ENCODE measurements at places on chromosomes 13 and 19. TPM values are rescaled to one million over a fixed set of nuclear protein-coding genes. Genes with fewer than 3 reads are reported as not detected.

The MCF2L gene
- total RNA-seq: 13.7 TPM

The PPP1R37 gene
- total RNA-seq: 14.3 TPM

The FFAR2 gene
- not detected for total RNA-seq

- DNase-seq: no peak
These were observed 18.6 kb upstream of the LAIR1 start for GRCh38 chr19:54383330-54383729.

DNA sequence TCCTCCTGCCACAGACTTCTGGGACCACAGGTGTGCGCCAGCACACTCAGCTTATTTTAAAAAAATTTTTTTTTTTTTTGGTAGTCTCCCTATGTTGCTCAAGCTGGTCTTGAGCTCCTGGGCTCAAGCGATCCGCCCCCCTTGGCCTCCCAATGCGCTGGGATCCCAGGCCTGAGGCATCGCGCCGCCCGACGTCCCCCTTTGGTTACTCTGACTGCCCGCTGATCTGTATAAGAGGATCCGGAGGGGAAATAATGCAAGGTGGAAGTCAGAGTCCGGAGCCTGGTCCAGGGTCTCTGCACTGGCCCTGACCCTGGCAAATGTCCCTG is 486 bp upstream of the ZNF805 start:
- no peak for DNase-seq

DNA sequence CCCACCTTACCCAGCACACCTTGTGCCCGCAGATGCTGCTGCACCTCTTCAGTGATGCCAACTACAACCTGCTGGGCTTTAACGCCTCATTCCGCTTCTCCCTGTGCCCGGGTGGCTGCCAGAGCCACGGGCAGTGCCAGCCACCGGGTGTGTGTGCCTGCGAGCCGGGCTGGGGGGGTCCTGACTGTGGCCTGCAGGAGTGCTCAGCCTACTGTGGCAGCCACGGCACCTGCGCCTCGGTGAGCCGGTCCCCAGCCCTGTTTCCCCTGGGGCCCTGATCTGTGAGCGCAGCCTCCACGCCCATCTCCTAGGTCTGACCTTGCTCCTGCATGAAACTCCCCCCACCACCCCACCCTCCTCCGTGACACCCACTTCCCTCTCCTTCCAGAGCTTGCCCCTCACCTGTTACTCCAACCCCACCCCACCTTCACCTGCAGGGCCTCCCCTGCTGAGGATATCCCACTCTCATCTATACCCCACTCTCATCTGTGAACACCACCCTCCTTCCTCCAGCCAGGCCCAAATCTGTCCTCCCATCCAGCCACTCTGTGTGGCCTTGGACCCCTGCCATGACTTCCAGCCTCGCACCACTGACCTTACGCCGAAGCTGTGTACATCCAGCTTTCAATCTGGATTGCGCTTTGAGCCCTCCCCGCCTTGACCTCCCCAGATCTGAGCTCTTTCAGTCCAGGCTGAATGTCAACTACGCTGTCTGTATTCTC is 8.7 kb downstream of the MEGF8 start:
- DNase-seq: no peak

- DNase-seq: no peak
These were observed 183.5 kb downstream of the LIG4 start for GRCh38 chr13:108031865-108032264.

DNA sequence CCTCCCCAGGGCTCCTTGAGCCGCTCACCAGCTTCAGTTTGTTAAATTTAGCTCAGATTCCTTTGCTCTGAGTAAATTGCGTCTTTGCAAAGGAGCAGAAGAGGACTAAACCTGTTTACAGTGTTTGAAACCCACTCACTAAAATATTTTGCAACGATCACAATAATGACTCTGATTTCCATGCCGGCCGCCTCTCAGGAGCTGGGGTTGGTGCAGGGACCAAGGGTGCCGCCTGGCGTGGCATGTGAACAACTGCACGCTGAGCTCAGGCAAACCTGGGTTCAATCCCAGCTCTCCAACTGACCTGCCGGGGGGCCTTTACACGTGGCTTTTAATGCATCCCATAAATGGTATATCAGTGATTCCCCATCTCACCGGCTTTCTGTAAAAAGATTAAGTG is 68.7 kb upstream of the CACNA1A start:
- peak; percentile 7 for DNase-seq

GRCh38 chr19:38709671-38710415 is 34.4 kb downstream of the CAPN12 start:
- DNase-seq: no peak

DNA sequence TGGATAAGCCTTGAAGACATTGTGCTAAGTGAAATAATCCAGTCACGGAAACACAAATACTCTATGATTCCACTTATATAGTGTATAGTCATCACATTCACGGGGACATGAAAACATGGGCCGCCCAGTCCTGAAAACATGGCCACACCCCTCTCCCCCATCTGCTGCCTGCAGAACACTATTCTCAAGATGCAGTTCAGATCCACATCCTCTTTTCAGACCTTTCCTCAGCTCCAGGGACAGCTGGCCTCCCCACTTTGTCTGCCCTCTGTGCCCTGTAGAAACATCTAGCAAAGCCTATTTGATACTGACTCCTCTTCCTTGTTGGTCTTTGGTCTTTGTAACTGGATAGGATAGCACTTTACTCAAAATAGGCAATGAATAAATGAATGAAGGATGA is 8.3 kb downstream of the RFX2 start:
- no peak for DNase-seq

GRCh38 chr19:29292153-29292552 is 79.2 kb upstream of the UQCRFS1 start:
- no peak for DNase-seq

- DNase-seq: no peak
These were observed 16.6 kb upstream of the RAB8A start for GRCh38 chr19:16095071-16095571.

GRCh38 chr19:18456974-18457373 is 19.0 kb upstream of the ISYNA1 start:
- DNase-seq: no peak

- DNase-seq: peak; percentile 80
These were observed at the start of gene ZNF486 for GRCh38 chr19:20167020-20167644. Gene ZNF486, plus strand, starts transcription at chr19:20167214. Its CDS starts 117 bp downstream, at chr19:20167331.

- DNase-seq: no peak
These were observed 195.0 kb upstream of the STARD13 start for GRCh38 chr13:33480561-33480960.

Measured in HepG2 (cell line).